Stimulated activated CD8-positive, alpha-beta memory T cell treated with anti-CD3 and anti-CD28 coated beads, Interleukin-15, amount 100 ng/mL, for 4 hours (primary cell): ENCODE measurements at places on chromosomes 6 and 20.

DNA sequence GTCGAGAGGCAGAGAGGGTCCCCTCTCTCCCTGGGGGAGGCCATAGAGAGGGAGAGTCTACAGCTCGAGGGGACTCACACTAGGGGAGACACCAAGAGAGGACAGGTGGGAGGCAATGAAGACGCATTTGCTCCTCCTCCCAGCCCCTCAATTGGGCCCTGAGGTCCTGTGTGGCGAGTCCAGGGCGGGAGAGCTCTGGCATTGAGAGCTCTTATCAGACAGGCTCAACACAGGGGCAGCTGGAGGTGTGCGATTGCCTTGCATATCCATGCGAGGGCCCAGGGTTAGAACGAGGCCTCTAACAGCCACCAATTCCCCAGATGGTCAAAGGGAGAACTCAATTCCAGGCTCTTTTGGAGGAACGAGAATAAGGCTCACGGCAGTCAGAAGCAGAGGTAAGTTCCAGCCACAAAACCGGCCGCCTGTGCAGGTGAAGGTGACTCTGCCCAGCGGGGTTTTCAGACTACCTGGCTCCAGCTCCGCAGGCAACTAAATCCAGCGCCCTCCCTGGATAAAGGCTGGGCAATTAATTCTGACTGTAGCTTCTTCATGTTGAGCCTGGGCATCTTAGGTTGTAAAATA is 94.0 kb upstream of the MPC1 start:
- no peak for DNase-seq

DNA sequence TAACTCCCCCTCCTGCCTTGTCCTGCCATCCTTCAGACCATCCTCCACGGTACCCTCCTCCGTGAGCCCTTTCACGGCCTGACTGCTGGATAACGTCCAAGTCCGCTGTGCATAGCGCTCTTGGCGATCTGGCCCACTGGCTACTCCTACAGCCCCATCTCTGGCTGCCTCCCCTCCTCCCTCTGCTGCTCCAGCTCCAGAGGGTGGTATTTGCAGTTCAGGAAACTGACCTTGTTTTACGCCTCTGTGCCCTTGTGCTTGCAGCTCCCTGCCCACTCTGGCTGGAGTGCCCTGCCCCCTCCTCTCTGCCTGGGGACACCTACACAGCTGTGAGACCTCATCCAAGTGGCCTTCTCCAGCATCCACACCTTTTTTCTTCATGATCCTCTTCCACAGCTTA is 6.5 kb upstream of the RREB1 start:
- no peak for DNase-seq

- DNase-seq, result no peak
These were observed 542.2 kb downstream of the GRIK2 start for GRCh38 chr6:101935732-101936131.

GRCh38 chr6:157563611-157564284 is 182.8 kb downstream of the ZDHHC14 start:
- no peak for DNase-seq

GRCh38 chr6:74638412-74638811 is 567.4 kb downstream of the COL12A1 start:
- DNase-seq, result no peak

DNA sequence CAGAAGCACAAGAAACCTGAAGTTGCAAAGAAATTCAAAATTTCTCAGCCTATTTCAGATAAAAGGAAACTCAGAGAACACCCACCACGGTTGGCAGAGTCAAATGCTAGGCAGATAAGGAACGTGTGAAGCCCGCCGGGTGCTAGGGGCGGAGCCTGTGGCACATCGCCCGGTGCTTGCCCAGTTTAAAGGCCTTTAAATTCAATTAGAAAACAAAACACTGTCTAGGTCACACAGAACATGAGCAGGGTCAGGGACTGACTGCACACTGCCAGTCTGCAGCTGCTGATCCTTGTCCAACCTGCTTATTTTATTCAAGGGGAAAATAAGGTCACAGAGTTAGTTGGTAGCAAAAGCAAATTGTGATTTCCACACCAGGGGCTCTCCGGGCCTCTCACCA is 75.8 kb downstream of the PSMG4 start:
- DNase-seq, result no peak

- no peak for DNase-seq
These were observed 5.9 kb downstream of the NUDT3 start for GRCh38 chr6:34386316-34387137.

- no peak for DNase-seq
These were observed 1.4 kb downstream of the TFAP2D start for GRCh38 chr6:50714487-50715379.

GRCh38 chr6:7546383-7546782 is 4.9 kb downstream of the DSP start:
- DNase-seq, result no peak

DNA sequence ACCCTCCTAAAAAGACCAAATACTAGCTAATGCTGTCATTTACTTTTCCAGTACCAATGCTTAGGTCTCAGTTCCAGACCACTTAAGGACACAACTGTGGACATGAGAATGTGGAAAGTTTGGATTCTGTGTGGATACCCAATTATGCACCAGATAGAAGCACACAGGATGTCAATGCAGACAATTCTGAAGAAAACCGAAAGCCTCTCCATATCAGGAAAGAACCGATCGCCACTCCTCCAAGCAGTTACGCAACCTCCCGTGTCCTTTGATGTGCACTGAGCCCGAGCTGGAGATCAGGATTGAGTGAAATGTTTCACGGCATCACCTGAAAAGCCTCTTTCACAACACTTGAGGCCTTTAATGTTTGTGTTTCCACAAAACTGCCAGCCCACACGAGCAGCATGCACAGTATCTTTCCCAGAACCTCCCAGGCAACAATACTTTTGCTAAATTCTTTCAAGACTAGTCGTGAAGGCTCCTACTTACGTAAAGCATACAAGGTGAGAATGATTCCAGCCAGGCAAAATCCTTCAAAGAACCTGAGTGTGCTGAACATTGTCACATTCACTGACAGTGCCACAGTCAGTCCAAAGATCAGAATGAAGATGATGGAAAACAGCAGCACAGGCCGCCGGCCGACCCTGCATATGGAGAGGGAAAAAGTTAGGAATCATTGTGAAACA is 47.0 kb downstream of the SLC22A23 start:
- DNase-seq, result no peak
